IMR-90 (cell line): ENCODE measurements at places on chromosomes 12 and 14. TPM values are rescaled to one million over a fixed set of nuclear protein-coding genes. Genes with fewer than 3 reads are reported as not detected.

Gene HOXC13
- not detected in 2 replicates for polyA plus RNA-seq

Gene METTL25
- 2.6 TPM in 2 replicates for polyA plus RNA-seq

Gene HNRNPA1
- 631 and 747 TPM in 2 replicates for polyA plus RNA-seq

Gene TAS2R31
- 0.10 and 0.24 TPM in 2 replicates for polyA plus RNA-seq

Gene ACIN1
- 167 and 185 TPM in 2 replicates for polyA plus RNA-seq

Gene EFCAB11
- polyA plus RNA-seq = 4.9 and 5.3 TPM in 2 replicates

Gene OR6C2
- polyA plus RNA-seq = not detected in 2 replicates

Gene SERPINA6
- not detected in 2 replicates for polyA plus RNA-seq

Gene SARNP
- 99.6 and 103 TPM in 2 replicates for polyA plus RNA-seq

Gene SLC41A2
- 1.2 and 1.5 TPM in 2 replicates for polyA plus RNA-seq

Gene TMEM253
- 0.07 TPM in 1 of 2 replicates, not detected in the other for polyA plus RNA-seq

Gene DHRS2
- 0.12 and 0.26 TPM in 2 replicates for polyA plus RNA-seq

Gene KRT78
- polyA plus RNA-seq = not detected in 2 replicates

Gene LRTM2
- not detected in 2 replicates for polyA plus RNA-seq

Gene TXNDC16
- polyA plus RNA-seq = 1.1 and 1.4 TPM in 2 replicates

Gene DBX2
- polyA plus RNA-seq = not detected in 2 replicates
